ENCODE measurements at places on chromosomes 2 and 18.

DNA sequence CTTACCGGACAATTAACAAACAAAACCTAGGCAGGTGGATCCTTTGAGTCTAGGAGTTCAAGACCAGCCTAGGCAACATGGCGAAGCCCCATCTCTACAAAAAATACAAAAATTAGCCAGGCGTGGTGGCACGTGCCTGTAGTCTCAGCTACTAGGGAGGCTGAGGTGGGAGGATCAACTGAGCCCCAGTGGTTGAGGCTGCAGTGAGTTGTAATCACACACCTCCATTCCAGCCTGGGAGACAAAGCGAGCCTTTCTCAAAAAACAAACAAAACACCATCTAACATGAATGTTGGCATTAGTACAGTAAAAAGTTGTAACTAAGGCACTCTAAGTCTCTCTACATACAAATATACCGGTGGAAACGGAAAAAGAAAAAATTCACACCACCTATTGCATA, 5.3 kb downstream of the SP3 start:
- no peak for DNase-seq

- DNase-seq, result no peak
Measured at GRCh38 chr18:79497638-79498081, 101.9 kb downstream of the NFATC1 start.

DNA sequence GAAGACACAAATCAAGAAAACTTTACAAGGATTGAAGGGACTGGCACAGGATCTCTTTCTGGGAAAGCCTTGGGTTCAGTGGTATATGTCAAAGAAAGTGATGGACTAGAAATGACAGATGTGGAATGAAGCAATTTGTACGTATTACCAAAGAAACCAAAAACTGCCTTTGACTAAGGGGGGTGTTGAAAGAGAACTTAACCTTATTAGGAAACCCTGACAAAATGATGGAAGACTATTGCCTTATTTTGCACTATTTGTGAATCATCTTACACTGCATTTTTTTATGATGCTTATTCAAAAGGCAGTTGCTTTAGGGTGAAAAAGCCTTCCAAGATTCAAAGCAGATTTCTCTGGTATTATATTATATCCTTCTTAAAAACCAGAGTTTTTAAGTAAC, 4.0 kb downstream of the TSGA10 start:
- peak; percentile 16 for DNase-seq

DNA sequence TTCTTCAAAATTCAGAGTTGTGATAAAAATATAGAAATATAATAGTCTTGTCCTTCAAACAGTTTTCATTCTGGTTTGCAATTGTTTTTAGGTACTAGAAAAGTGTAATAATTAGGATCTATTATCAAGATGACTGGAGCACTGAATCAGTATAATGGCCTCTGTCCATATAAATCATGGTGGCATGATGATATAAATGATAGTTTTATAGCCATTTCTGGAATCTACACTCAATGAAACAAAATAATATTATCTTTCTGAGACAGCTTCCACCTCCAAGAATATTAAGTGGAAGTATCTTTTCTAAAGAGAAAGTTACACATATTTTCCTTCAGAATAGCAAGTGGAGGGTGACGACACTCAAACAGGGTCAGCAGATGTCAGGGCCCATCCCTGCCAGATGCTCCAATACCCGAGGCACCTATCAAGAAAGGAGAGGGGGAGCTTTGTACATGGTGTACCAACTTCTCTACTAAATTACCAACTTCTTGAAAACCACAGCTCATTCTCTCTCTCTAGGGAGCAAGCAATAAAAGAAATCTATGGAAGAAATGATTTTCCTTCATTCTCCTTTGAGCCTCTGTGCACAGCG, 882.7 kb upstream of the CHAC2 start:
- DNase-seq, result no peak

GRCh38 chr18:49865401-49865800, 52.1 kb upstream of the ACAA2 start:
- DNase-seq, result peak; percentile 19

DNA sequence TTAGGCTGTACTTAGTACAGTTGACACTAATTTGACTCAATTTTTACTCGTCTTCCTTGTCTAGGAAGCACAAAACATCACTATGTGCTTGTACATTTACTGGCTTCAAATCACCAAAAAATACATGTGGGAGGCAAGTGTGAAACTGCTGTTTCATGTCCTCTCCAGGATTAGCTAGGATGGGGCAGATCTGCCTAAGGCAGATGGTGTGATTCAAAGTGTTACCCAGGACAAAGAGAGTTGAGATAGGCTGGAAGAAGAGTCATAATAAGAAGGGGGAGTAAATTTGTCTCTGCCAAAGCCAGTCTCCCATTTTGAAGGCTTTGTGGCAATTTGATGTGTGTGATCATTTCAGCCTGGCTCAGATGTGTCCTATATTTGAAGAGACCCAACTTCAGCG, 821.6 kb upstream of the ZEB2 start:
- DNase-seq, result no peak

DNA sequence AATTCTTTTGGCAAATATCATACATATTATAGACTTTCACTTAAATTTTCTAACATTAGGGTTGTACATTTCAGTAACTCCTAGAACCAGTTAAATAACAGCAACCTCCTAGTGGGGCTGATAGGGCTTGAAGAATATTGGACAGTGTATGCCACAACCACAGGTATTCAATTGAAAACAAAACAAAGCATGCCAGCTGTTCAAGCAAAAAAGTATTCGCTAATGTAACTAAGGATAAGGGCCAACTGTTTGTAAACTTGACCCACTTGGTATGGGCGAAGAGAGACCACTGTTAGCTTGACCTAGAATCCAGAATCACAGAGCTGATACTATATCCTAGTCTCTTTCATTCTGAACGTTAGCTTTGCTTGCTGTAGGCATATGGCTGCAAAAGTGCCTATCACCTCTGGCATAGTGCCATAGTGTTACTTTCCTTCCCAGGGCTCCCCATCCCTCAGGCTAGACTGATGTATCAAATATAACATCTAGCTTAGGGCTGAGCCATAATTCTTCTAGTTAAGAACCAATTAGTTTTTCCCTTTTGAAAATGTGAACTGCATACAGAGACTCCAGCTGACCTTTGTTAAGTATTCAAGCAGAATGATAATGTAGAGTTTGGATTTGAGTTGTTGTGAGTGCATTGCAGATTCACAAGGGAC, 458.8 kb upstream of the NRXN1 start:
- no peak for DNase-seq

DNA sequence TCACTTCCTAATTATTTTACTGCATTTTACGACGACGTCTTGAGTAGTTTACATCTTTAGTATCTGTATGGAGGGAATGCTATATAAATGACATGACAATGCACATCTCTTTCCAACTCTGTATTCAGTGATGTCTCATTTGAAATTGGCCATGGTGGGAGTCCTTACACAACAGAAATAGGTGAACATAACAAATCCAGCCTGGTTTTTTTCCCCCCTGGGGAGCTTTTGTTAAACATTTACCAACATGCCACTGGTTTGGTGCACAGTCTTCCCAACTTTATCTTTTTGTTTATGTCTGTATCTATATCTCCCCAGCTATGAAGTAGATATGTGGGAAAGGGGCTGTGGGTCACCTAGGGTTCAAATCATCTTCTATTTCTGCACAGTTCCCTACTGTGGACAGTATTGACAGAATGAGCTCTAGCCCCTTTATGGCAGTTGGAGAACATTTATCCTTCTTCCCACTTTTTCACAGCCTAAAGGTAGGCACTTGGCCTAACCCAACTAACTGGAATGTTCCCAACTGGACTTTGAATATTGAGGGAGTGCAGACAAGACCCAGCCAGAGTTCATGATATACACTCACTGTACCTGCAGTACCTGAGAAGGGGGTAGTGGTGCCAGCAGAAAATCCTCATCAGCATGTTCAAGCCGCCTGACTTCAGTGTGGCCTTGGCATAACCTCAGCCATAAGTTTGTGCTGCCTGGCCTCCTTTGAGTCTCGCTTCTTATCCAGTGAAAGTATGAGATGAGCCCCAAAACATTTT, 5.7 kb upstream of the RTKN start:
- DNase-seq, result no peak

DNA sequence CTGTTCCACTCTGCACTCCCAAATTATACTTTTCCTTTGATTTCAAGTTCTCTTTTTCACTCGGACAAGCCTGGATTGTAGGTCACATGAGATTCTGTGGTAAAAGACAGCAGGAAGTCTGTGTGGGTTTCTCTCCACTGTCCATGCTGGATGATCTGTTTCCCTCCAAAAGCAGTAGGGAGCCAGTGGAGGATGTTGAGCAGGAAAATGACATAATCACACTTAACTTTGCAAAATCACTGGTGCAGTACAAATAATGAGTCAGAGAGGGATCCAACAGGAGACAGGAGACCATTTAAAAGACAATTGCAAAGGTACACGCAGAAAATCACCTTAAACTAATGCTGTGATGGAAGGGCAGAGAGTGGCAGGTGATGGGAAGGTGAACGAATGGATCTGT, 301.3 kb downstream of the ZNF407 start:
- peak; percentile 46 for DNase-seq

DNA sequence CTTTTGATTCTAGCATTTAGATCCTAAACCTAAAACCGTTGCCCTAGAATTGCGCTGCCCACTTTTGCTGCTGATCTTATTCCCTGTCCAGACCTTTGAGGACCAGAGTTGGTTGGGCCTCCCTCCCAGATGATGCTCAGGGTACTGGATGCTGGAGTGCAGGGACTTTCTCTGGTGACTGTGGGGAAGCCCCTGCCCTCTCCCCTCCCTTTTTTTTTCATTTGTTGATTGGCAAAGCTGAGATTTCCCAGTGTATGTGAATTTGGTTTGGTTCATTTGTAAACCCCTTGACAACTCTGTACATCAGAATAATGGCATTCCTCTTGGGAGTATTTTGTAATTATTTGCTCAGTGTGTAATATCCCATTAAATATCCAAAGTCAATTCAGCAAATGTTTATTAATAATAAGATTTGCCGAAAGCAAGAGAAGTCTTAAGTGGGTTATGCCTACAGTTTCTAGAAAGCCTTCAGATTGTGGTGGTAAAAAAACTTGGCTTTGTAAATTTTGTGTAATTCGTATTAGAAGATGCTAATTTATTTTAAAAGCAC, 28.3 kb downstream of the RAB31 start:
- DNase-seq, result no peak

- DNase-seq, result no peak
Measured at GRCh38 chr2:226409134-226409533, 390.5 kb downstream of the IRS1 start.

DNA sequence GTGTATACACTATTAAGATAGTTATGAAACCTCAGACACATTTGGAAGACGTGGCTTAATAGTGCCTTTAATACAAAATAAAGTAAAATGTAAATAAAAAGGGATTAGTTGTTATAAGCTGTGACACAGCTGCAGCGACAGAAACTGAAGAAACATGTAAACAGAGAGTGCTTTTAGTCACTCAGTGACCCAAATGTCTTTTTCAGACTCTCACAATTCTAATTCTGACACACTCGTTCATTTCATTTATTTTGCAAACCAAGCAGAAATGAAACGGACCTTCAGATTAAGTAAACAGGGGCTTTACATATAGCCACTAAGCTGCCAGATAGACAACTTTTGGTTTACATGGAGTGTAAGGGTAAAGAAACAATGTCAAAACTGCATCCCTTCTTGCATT, 181.0 kb upstream of the ETAA1 start:
- no peak for DNase-seq

DNA sequence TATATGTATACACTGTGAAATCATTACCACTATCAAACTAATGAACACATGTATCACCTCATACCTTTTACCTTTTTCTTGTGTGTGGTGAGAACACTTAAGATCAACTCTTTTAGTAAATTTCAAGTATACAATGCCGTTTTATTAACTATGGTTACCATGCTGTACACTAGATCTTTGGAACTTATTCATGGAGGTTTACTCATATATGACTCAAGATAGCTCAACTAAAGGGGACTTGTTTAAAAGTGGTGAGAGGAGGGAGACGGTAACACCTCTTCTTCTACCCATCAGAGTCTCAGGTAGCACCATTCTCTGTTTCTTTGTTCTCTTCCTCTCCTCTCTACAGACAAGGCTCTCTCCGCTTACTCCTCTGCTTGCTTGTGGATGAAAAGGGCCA, 36.1 kb upstream of the TMEM178A start:
- peak; percentile 25 for DNase-seq

GRCh38 chr2:160565099-160565845, 71.7 kb upstream of the RBMS1 start:
- no peak for DNase-seq

DNA sequence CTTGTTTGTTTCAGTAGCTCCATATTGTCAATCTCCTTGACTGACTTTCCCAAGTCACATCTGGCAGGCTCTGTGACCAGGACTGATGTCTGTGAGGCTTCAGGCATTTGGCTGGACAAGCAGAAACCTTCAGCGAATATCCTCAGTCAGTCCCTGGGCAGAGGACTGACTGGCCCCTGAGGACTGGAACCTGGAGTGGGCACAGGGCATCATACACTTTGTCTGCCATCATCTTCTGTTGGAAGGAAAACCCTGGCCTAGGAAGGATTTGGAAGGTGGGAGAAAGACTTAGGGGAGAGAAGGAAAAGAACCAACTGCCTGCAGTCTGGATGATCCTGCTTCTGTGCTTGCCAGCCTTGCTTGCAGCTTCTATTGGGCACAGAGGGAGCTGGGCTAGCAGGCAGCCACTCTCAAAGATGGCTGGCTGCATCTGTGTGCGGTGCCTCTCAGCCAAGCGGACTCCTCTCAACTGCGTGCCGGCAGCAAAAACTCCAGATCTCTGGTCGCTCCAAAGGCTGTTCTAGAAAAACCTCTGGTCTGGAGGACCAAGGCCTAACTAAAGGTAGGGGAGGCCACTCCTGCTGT, 126.8 kb downstream of the MARCHF4 start:
- DNase-seq, result no peak

DNA sequence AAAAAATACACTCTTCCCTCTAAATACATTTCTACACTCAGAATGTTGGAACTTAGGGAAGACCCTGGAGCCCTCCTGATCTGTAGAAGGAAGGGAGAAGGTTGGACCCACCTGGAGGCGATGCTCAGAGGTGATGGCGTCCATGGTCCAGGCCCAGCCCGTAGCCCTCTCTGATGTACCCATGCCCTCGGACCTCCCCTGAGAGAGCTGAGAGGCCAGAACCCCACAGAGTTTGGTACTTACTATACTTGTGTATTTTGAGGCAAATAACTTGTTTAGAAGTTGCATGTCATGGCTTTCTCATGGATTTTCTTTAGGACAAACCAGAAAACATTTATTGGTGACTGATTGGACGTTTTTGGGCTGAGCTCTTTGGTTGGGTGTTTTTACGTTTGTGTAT, 10.5 kb downstream of the CTDP1 start:
- no peak for DNase-seq

- DNase-seq, result no peak
Measured at GRCh38 chr2:29561181-29561580, 360.2 kb downstream of the ALK start.

- no peak for DNase-seq
Measured at GRCh38 chr18:57776354-57776753, 26.8 kb downstream of the ATP8B1 start.

DNA sequence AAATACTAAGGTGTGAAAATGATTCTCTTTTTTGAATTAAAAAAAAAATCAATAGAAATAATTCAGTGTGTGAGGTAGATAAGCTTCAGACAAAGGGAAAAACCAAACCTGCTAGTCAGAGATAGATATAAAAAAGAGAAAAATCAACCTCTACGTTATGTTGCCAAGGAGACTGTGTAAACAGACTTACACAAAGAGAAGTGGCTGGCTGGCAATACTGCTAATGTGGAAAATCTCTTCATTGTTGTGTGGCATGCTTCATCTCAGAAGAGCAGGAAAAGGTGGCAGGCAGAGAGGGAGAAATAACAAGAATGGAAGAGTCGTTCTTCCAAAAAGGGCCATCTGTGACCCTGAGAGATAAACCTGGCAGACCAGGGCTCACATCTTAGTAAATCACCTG, 200.8 kb downstream of the SLC8A1 start:
- no peak for DNase-seq

GRCh38 chr2:16251511-16252225, 311.3 kb downstream of the MYCN start:
- DNase-seq, result no peak
